ENCODE measurements at places on chromosomes 5 and 9.
A peak's percentile ranks its signal among the peaks of the same experiment; 100 is the strongest.

- no peak for DNase-seq
Measured at GRCh38 chr5:178277866-178278265, 45.3 kb upstream of the PHYKPL start.

DNA sequence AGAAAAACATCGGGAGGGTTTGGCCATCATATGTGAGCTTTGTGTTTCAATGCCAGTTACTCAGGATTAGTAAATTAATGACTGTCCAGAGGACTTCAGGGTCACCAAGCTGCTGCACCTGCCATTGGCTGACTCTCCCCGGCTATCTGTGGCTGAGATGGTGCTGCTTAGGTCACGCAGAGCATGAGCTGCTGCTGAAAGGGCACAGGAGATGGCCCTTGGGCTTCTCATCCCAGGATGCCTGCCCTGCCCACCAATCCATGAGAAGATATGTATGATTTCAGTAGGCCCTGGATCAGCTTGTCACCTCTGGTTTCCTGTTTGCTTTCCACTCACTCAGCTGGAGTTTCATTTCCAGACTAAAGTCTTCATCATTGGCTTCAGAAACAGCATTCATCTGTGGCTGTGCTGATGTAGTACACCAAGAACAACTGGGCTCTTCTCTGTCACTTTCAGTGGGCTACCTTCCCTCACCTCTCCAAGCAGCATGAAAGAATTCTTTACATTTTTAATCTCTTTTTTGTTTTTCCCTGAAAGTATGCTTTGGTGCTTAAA lies 2.4 kb upstream of the CATSPER3 start:
- DNase-seq, result no peak

DNA sequence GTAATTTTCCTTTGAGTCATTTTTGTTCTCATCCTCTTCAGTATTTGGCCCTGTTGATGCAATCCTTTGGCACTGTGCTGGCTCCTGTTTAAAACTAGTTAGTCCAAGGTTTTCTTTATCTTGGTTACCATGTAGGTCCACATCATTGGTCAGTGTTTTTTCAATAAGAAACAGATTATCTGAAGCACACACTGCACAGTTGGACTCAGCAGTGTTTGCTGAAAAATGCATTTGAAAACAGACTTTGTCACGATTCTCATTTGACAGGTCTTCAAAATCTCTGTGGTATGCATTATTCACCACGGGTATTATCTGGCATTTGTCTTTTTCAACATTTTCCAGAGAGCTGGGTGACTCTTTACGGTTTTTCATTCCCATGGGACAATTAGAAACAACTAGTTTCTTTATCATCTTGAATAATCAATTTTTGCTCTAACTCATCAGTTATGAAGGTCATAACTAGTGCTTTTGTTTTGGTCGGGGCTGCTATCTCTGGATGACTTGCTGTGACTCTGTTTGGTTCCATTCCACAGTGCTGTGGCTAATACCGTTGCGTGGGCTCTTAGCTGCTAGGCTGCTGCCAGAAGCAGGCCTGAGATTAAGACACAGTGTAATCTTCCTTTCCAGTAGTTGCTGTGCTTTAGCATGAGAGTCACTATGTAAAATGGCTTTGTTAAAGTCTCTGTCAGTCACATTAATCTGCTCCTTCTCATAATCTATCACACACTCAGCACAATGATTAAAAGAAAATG lies 36.2 kb downstream of the NUDT12 start:
- no peak for DNase-seq

GRCh38 chr5:37836235-37836591 lies 3.6 kb downstream of the GDNF start:
- no peak for DNase-seq

GRCh38 chr9:8428389-8428788 lies 628.8 kb upstream of the DMAC1 start:
- no peak for DNase-seq

GRCh38 chr5:5290674-5291334 lies 131.7 kb upstream of the ICE1 start:
- no peak for DNase-seq

GRCh38 chr5:151954255-151954654 lies 29.6 kb upstream of the GLRA1 start:
- no peak for DNase-seq

DNA sequence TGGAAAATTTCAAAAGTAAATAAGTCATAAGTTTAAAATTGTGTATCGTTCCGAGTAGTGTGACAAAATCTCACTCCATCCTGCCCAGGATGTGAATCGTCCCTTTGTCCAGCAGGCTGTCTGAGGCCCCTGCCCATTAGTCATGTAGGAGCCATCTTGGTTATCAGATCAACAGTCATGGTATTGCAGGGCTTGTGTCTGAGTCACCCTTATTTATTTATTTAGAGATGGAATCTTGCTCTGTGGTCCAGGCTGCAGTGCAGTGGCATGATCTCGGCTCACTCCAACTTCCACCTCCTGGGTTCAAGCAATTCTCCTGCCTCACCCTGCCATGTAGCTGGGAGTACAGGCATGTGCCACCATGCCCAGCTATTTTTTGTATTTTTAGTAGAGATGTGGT lies 30.2 kb downstream of the ITGA2 start:
- peak; percentile 77 for DNase-seq

DNA sequence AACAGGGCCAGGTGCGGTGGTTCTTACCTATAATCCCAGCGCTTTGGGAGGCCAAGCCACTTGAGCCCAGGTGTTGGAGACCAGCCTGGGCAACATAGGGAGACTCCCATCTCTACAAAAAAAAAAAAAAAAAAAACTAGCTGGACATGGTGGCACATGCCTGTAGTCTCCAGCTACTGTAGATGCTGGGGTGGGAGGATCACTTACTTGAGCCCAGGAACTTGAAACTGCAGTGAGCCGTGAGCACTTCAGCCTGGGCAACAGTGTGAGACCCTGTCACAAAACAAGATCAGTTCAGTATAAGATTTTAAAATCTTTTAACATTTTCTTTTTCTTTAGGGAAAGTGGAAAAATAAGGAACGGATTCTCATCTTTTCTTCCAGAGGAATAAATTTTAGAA lies 2.5 kb downstream of the BRIX1 start:
- DNase-seq, result no peak

DNA sequence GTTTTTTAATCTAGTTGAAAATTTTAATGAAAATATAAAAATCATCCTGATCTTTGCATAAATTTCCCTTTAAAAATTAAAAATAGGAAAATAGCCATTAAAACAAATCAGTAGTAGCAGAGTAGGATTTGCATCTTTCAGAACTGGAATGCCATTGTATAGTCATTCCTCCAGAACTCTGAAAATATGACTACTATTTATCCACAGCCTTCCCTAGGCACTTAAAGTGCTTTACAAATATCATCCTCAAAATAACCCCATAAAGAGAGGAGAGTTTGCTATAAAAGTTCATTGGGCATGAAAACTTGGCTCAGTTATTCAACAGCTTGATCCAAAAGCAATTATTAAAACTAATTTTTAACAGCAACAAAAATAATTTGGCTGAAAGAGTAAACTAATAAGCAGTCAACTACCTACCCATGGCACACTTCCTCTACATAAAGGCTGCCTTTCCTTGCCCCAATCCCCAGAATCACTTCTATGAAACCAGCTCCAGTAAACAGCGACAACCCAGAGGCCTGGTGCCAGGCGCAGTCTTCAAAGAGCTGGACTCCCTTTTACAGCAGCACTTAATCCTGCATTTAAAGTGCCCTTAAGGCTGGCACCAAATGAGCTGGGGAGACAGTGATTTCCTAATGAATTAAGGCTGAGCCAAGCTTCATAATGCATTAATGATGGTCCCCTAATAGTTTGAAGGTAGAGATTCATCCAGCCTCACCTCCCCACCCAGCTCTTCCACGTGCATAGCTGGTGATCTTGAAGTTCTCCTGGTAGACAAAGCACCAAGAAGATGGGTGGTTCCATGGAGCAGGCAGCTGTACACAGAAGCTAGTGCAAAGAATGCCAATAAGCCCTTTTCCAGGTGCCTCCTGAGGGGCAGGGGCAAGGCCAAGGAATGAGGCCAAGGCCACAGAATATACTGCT lies 36.1 kb downstream of the LHFPL2 start:
- no peak for DNase-seq

- no peak for DNase-seq
Measured at GRCh38 chr5:164475339-164475977, 970.0 kb downstream of the MAT2B start.

DNA sequence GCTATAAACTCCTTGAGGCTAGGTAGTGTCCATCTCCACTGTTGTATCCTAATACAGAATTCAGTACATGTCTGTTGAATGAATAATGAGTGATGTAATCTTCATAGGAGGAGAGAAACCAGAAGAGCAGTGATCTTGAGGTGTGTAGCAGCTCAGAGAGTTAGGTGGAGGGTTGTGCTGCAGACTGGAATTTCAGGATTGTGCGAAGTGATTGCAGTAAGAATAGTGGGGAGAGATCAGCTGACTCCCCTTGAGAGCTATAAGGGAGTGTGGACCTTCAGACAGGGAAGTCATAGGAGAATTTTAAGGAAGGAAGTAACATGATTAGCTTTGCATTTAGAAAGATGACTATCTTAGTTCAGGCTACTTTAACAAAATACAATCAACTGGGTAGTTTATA lies 4.4 kb downstream of the SNX24 start:
- no peak for DNase-seq

GRCh38 chr5:117999939-118000549 lies 988.3 kb downstream of the DTWD2 start:
- DNase-seq, result no peak

DNA sequence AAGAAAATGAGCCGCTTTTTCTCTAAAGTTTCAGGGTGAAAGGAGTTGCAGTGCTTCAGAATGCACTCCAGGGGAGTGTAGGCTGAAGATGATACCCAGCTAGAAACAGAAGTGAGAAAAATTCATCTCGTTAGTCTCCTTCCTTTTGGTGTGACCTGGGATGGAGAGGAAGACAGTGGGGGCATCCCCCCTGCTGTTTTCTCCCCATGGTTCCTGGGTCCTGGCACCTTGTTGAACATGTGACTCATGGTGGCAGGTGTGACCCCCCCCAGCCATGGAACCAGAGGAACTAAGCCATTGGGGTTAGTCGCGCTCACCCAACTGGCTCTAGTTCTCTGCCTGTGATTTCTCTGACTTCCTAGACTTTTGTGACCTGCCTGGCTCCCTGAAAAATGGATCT lies 424.6 kb downstream of the CSNK1G3 start:
- DNase-seq, result no peak

DNA sequence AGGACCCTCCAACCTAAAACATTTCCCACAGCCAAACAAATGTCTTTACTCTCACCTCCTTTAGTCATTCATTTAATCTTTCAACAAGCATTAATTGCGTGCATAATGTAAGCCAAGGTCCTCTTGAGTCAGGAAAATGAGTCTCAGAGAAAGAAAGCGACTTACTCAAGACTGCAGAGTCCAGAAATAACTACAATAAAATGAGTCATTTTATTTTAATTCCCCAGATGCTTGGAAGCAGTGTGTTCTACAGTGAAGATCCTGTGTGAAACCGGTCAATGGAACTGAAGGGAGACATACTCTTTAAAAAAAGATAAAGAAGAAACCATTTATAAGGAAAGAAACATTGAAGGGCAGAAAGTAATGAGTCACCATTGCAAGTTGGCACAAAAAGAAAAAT lies 513.7 kb downstream of the CDK5RAP2 start:
- no peak for DNase-seq

DNA sequence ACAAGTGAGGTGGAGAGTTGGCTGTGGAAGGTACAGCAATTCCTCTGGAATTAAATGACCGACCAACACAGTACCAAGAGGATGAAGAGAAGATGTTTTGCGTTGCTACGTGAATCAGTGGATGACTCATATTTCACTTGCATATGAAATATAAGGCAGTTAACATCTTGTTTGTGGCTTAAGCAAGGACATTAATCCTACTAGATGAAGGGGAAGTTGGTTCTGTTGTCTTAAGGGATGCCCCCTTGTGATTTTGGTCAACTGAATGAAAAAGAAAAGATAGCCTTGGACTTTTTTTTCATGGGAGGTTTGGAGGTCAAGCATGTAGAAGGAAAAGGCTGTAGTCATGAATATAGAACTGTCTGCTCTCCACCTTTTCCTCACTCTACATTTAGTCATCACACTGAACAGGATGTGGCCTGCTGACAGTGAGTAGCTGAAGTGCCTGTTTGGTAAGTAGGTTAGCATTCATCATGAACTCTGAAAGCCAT lies 33.9 kb downstream of the VLDLR start:
- peak; percentile 33 for DNase-seq

DNA sequence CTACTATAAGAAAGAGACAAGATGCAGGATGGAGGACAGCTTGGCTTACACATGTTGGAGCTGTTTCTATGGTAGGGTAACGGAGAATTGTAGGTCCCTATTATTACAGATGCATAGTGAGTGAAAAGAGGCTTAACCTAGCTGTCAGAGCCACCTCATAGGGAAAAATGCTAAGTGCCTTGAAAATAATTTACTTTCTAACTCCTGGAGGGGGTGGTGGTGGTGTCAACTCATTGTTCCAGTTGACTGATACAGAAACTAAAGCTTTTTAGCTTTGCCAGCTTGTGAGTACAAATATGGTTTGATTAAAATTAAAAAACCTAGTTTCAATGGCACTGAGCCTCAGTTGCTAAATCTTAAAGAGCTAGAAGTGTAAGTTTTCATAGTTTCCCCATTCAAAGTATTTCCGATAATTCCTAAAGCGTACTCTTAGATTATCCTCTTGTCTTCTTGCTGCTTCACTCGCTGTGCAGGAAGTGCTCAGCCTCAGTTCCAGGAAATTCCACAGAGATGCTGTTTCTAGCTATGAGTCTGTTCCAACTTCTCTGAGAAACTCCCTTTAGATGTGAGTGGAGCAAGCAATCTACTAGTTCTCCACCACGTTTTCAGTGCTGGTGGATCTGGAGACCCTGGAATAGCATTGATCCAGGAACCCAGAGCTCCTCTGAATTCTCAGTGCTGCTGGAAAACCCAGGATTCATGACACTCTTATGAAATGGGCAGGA lies 265.2 kb downstream of the DMAC1 start:
- DNase-seq, result no peak

Measured in A549 (cell line).